ENCODE measurements at places on chromosomes 3 and 15.

DNA sequence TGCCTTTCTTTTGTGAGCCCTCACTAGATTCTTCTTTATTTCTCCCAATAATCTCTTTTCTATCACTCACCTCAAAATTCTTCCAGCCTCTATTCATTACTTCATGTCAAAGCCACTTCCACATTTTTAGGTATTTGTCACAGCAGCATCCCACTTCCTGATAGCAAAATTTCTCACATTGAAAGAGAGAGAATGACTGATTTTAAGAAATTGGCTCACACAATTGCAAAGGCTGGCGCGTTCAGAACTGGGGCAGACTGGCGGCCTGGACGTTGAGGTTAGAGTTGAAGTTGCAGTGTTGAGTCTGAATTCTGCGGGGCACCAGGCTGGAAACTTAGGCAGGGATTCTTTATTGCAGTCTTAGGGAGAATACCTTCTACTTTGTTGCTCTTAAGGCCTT, 117.9 kb downstream of the LRRC28 start:
- no peak for DNase-seq

GRCh38 chr3:124565551-124565950, 164.7 kb upstream of the UMPS start:
- DNase-seq: no peak

- DNase-seq: no peak
These were observed 49.5 kb upstream of the PCSK6 start for GRCh38 chr15:101538996-101539395.

- no peak for DNase-seq
These were observed 43.8 kb downstream of the SPSB4 start for GRCh38 chr3:141094790-141095545.

DNA sequence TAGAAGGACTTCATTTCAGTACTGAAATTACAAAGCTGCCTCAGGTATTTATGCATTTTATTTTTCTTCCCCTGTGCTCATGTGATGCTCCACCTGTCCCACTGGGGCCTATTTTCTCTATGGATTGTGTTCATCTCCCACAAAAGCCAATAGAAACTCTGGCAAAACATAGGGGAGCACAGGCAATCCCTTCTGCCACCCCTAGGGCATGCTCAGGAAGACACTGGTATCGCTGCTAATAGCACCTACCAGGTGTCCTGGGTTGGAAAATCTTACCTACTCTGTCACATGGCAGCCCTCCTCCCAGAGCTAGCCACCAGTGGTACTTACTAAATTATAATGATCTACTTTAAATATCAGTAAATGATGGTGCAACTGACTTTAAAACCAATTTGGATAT, 427.4 kb downstream of the FGF12 start:
- DNase-seq: no peak

- no peak for DNase-seq
These were observed 21.9 kb downstream of the LTF start for GRCh38 chr3:46442576-46443530.

DNA sequence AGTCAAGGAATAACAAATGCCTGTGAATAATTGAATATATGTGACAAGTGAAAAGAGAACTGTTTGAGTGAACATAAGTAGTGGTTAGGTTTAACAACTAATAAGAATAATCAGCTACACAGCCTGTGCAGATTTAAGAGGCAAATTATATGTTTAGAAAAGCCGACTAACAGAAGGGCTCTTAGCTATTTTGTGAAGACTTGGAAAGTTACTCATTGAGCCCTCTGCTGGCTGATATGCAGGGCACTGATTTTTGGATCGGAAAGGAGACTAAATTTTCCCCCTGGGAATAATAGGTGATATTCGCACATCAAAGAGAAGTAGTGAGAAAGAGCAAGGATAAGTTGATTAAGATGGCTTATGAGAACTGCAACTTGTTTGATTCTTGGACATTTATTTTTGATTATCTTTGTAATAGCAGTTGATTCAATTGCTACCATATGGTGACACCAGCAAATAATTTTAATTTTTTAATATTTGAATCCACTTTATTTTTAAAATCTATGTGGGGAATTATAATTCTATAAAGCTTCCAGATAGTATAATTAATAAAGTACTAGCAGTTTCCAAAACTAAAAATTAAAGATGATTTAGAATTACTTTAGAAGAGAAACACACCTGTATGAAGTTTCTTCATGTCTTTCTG, 156.2 kb downstream of the NLGN1 start:
- DNase-seq: no peak

- DNase-seq: no peak
These were observed 5.4 kb downstream of the PFN2 start for GRCh38 chr3:149965278-149965677.

GRCh38 chr15:65920121-65920520, 50.8 kb downstream of the RAB11A start:
- DNase-seq: no peak

DNA sequence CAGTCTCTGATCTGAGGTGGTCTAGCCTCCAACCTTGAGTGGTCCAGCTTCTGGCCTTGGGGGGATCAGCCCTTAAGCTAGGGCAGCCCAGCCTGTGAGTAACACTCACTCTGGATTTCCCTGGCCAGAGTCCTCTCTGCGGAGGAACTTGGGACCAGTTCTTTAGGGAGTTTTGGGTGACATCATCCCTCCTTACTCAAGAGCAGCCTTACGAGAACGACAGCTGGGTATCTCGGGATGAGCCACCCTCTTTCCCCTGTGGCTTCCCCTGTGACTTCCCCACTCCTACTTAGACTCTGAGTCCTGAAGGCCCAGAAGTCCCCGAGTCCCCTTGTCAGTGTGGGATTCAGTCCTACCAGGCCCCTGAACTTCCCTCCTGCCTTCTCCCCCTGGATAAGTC, 10.2 kb upstream of the PLXND1 start:
- DNase-seq: no peak

DNA sequence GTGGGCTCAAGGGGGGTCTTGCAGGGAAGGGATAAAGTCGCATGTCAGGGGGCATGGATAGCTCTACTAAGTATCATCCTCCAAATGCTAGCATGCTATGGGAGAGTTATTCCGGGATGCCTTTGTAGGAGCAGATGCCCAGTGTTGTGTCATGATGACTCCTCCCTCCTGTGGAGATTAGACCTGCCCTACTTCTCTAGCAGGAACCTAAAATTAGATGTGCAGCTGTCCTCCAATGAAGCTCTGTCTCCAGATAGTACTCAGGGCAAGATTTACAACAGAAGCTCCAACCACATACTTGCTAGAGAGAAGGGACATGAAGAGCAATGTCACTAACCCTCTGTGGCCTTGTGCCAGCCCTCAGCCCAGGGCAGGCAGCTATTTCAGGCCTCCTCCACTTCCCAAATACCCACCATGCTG, 82.5 kb downstream of the AGBL1 start:
- no peak for DNase-seq

- DNase-seq: no peak
These were observed 42.0 kb downstream of the SCAPER start for GRCh38 chr15:76863123-76863522.

DNA sequence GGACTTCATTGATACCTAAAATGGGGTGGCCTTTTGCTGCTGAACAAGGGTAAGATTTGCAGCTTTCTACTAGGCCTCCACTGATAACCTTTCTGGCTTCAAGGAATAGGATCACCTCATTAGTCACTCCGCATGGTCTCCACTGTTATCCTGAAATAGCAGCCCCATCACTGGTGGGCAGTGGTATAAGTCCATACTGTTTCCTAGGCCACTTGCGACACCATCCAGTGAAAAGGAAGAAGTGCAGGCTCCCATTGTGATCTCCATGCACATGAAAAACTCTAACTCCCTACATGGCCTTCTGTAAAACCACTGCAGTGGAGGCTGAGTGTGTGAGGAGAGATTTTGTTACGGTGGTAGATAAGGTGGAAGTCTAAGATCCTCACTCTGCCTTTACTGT, 1455.9 kb downstream of the SI start:
- DNase-seq: peak; percentile 69

DNA sequence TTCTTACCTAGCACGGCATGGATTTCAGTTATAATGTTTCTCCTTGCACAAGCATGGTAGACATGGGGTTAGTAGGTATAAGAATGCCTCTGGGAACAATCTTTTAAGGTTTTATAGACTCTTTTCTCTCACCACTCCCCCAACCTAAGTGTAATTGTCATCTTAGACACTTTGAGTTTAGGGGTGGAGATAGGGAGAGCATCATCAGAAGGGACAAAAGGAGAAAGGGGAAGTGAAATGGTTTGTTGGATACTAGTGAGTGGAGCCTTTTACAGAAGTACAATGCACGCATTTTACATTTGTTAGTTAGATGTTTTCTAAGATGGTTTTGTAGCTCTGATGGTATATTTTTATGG, 189.2 kb downstream of the TP63 start:
- DNase-seq: no peak

GRCh38 chr15:58551764-58552504, 120.1 kb downstream of the LIPC start:
- DNase-seq: peak; percentile 92

DNA sequence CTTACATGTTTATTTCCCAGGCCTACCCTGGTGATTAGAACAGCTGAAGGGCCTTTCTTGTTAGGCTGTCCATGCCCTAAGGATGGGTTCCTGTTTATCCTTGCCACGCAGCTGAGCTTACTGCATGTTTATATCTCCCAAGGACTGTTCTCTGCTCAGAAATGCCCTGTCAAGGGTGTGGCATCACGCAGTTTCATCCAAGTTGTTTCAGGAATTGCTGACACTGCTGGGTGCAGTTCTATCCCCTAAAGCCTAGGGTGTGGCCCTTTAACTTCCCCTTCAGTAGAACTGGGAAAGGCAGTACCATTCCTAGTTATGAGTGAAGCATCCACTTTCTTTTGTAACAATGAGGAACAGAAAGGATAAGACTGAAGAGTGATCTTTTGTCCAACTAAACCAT, 5.0 kb downstream of the ELL3 start:
- DNase-seq: no peak

DNA sequence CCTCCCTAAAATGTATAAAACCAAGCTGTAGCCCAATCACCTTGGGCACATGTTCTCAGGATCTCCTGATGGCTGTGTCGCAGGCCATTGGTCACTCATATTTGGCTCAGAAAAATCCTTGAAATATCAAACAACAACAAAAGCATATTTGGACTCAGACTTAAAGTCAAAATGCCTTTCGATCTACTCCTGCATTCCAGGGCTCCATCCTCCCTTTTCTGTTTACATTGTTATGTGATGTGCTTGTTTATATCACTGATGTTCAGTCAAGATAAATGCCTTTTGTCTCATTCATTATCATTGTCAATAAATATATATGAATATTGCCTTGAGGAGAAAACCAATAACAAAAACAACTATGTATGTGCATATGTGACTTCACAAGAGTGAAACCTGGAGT, 31.7 kb downstream of the HGD start:
- DNase-seq: no peak

- no peak for DNase-seq
These were observed 148.6 kb downstream of the CNTN3 start for GRCh38 chr3:74465715-74466410.

DNA sequence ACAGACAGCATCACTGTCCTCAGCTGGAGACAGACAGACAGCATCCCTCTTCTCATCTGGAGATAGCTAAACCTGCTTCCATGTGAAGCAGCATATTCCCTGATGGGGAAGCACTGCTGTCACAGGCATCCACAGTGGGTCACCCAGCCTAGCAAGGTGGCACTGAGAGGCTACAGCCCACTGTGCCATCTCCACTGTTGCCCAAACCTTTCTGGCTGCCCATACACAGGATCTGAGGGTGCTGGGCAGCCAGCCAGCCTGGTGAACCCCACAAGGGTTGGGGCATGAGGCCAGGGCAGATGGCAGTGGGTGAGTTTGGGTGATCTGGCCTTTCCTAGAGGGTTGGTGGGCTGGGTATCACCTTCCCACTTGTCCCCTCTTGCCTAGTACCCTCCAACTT, 11.7 kb downstream of the CHST13 start:
- DNase-seq: no peak

DNA sequence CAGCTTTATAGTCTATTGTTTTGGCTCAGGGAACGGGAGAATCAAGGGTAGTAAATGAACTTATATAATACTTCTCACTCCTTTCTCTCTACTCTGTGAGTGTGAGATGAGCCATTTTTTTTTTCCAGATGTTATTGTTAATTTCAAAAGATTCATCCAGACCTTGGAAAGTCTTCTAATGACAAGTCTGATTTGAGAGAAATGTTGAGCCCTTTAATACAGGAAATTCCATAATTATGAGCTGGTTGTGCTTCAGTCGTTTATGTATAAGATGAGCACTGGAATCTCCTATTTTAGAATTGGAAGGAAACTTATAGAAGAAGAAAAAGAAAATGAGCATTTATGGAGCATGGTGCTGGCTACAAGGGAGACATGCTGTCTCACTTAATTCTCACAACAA, 92.0 kb downstream of the FBN1 start:
- no peak for DNase-seq

DNA sequence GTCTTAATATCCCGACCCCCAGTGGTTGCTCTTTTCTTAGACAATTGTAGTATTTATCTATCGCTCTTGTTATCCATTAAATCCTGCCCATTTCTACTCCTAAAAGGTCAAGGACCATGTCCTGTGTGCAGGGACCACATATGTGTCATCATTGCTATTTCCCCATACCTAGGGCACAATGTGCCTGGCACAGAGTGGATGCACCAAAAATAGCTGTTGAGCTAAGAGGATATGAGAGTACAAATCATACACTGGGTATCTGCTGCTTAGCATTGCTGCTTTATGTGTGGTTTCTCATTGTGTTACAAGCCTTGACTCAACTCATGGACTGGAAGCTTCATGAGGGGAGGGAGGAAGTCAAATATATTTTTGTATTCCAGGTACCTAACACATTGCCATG, 3.4 kb upstream of the MITF start:
- no peak for DNase-seq

DNA sequence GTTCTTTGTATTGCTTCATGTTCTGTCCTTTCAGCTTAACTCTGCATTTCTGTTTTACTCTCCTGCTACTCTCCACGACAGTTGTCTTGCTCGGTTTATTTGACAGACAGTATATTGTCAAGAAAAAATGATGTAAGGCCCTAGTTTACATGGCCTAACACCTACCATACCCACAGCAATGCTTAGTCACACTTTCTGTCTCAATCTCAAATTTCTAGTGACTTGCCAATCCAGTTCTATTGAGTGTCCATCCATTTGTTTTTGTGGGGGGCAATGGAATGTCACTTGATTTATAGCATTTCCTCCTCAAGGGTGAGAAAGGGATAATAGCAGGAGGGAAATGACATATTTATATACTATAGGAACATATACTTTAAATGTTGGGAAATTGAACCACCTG, 676.2 kb downstream of the NAALADL2 start:
- DNase-seq: no peak

GRCh38 chr3:183193762-183194689, 31.5 kb upstream of the LAMP3 start:
- DNase-seq: no peak
